ENCODE measurements at places on chromosomes 3 and 15. TPM values are rescaled to one million over a fixed set of nuclear protein-coding genes. Genes with fewer than 3 reads are reported as not detected.

DNA sequence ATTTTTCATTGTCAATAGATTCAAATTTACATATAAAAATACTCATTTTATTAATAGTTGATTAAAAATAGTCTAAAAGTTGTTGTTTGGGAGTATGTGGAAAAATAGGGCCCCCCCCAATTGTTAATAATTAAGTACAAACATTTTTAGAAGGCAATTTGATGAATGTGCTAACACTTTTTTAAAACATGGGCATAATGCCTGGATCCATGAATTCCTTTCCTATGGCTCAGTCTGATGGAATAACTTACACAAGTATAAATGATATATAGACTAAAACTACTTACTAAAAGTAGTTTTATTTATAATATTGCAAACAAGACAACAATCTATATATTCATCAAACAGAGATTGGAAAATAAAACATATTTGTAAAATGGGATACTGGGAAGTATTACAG is 247.2 kb upstream of the LRRN1 start:
- no peak for DNase-seq

- no peak for DNase-seq
Measured at GRCh38 chr3:463252-464192, 267.0 kb downstream of the CHL1 start.

DNA sequence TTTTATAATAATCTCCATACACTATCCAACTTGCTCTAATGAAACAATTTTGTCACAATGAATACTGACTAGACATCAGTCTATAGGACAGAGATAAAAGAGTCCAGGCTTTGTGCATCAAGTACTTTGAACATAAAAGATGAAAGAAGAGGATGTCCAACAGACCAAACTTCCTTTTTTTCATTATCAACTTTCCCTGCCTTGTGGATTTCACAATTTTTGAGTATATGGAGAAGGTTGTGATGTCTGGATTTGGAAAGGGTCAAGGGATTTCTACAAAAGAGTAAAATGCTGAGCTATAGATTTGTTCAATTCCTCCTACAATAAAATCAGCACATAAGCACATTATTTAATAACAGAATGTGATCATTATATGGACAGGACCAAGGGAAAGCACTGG is 25.7 kb downstream of the CD47 start:
- DNase-seq = no peak

The STRIT1 gene
- polyA plus RNA-seq = not detected

Data from ovary (tissue), 10 donors.